PC-9 (cell line): ENCODE measurements at places on chromosomes 7 and 10. TPM values are rescaled to one million over a fixed set of nuclear protein-coding genes. Genes with fewer than 3 reads are reported as not detected.

GRCh38 chr10:103529539-103529938, 36.0 kb downstream of the NEURL1 start:
- DNase-seq = no peak

- no peak for DNase-seq
These were observed 268.3 kb downstream of the POM121L12 start for GRCh38 chr7:53303781-53304180.

GRCh38 chr10:113213035-113213434, 263.0 kb downstream of the TCF7L2 start:
- DNase-seq = no peak

- DNase-seq = no peak
These were observed 29.0 kb upstream of the EBLN1 start for GRCh38 chr10:22246680-22247391.

GRCh38 chr7:7428806-7429205, 106.9 kb downstream of the COL28A1 start:
- DNase-seq = no peak

GRCh38 chr10:28669227-28670173, 7.8 kb upstream of the BAMBI start:
- DNase-seq = no peak

DNA sequence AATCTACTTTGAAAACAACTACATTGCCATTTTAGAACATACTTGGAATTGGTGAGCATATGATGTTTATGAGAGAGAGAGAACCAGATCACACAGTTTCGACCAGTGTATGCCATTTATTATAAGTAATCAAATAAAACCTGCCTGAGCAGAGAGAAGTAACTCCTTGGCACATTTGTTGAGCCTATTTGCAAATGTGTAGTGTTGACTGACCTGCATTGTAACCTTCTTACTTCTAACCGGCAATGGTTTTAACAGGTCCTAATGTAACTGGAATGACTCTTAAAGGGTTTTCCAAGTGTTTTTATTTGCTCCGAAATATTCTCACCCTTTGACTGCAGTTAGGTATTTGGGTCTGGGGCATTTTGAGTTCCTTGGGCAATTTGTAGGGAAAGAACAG, 167.6 kb downstream of the POU6F2 start:
- no peak for DNase-seq

GRCh38 chr10:36383349-36383748, 741.3 kb upstream of the FZD8 start:
- no peak for DNase-seq

GRCh38 chr10:103501186-103501585, 7.7 kb downstream of the NEURL1 start:
- no peak for DNase-seq

- DNase-seq = no peak
These were observed 1.5 kb downstream of the ADGRA1 start for GRCh38 chr10:133088956-133089800.

GRCh38 chr10:68599771-68600040, 39.6 kb downstream of the TET1 start:
- DNase-seq = no peak

GRCh38 chr7:107609811-107610261, 29.8 kb downstream of the BCAP29 start:
- DNase-seq = no peak

Gene TRIM50
- total RNA-seq = not detected in 2 replicates

Gene GRM3
- total RNA-seq = not detected in 2 replicates
